ENCODE measurements at places on chromosomes 13 and 19.

DNA sequence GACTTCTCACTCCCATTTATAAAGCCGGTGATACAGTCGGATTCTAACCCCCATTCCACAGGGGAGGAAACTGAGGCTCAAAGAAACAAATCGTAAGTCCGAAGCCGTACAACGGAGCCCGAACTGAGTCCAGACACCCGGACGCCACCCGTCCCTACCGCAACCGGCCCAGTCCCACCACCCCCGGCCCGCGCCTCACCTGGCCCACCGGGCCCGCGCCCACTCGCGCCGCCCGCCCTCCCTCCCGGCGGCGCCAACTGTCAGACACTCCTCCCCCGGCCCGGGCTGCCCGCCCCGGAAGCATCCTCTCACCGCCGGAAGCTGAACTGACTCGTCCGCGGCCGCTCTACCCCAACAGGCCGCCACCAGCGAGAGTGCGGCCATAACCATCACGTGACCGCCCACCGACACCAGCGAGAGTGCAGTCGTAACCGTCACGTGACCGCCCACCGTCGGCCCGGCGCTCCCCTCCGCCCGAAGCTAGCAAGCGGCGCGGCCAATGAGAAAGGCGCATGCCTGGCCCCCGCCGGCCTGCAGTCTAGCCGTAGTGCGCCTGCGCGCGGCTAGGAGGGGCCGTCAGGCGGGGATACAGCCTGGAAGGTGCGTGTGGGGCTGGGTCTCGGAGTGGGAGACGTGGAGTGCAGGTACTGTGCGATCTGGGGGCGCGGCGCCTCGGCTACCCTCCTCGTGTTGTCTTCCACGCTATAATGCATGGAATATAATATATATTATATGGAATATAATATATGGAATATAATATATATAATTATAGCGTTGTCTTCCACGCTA lies at the start of the genes C19orf47 and PLD3:
C19orf47 (minus strand) TSS at position 273 of the 789 bp plus-strand sequence. CDS start 6,540 bp downstream, outside the sequence.
PLD3 (plus strand) TSS at position 571 of the 789 bp plus-strand sequence. CDS start 17,789 bp downstream, outside the sequence.
- DNase-seq, result peak; percentile 99

DNA sequence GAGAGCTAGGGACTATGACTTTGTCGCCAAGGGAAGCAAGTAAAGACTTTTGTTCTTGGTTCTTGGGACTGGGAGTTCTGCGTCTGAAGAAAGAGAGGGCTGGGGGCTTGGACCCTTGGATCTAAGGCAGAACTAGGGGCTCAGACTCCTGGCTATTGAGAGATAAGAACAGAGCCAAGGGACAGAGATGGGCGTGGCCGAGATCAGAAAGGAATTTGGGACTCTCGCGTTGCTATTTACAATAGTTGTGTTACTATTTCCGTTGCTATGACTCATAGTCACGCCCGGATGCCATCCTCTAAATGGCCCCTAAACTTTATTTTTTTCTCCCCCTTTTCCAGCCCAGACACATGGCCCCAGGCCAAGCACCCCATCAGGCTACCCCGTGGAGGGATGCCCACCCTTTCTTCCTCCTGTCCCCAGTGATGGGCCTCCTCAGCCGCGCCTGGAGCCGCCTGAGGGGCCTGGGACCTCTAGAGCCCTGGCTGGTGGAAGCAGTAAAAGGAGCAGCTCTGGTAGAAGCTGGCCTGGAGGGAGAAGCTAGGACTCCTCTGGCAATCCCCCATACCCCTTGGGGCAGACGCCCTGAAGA lies 759 bp downstream of the PPP1R15A start:
- DNase-seq, result peak; percentile 56

DNA sequence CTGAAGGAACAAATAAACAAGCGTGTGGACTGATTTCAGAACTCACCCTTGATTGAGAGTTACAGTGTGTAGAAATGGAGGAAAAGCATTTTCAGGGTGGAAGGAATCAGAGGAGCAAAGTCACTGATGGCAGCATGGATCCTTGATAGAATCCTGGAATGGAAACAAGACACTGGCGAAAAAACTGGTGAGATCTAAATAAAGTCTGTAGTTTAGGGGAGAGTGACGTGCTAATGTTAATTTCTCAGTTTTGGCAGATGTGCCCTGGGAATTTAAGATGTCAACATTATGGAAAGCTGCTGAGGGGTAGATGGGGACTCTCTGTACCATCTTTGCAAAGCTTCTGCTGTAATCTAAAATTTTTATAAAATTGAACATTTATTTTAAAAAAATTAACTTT lies 378.0 kb downstream of the UQCRFS1 start:
- DNase-seq, result no peak

- DNase-seq, result no peak
Observed at GRCh38 chr19:15315101-15315500, 17.2 kb downstream of the BRD4 start.

- no peak for DNase-seq
Observed at GRCh38 chr19:16801600-16802013, 27.6 kb upstream of the SIN3B start.

DNA sequence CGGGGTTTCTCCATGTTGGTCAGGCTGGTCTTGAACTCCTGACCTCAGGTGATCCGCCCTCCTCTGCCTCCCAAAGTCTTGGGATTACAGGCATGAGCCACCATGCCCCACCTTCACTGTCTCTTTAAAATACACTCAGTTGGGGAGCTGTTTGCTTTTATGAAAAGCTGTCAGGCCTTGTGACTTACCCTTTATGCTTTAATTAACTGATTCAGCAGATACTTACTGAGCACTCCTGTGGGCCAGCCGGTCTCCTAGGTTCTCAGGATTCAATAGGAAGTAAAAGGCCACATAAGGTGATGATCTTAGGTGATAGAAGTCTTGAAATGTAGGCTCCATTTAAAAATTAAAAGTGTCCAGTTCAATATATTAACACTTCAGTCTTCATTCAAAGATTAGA lies 7.5 kb downstream of the UBAC2 start:
- DNase-seq, result no peak

DNA sequence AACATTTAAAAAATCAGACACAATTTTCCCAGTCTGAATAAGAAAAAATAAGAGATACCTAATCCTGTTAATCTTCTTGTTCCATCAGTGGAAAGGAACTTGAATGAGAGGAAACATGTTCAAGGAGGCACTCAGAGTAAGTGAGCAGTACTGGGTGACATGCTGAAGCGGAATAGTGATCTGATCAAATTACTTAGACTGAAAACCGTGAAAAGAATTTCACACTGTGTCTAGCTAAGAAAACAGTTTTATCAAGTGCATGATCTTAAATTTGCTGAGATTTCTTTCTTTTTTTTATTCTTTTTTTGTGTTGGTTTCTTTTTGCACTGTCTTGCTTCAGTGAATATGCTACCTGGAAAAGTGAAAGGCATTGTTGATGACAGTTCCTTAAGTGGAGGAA lies 249.5 kb upstream of the SLC10A2 start:
- DNase-seq, result no peak

- no peak for DNase-seq
Observed at GRCh38 chr13:113544071-113544891, 40.3 kb upstream of the TFDP1 start.

DNA sequence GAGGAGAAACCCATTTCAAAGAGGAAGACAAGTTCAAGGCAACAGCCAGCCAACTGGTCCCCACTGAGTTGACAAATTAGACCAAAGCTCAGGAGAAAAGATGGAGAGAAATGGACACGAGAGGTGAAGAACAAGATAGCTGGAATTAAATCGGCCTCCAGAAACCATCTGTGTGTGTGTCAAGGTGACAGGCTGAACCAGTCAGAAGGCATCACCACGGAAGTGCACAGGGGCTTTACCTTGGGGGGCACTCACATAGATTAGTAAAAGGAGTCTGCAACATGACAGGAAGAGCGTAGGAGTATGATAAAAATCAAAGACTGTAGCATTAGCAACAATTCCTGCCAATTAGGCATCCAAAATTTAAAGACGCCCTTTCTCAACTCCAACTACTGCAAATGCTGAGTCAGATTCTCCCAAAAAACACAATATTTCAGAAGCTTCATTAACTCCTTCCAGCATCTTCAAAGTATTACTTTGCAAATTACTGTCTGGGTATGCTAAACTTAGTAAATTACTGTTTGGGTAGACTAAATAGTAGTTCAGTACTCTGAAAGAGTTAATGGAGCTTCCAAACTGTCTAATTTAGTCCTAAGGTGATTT lies 66.2 kb downstream of the FOXO1 start:
- no peak for DNase-seq

GRCh38 chr19:46404753-46405468 lies 8.5 kb downstream of the CCDC8 start:
- DNase-seq, result no peak

DNA sequence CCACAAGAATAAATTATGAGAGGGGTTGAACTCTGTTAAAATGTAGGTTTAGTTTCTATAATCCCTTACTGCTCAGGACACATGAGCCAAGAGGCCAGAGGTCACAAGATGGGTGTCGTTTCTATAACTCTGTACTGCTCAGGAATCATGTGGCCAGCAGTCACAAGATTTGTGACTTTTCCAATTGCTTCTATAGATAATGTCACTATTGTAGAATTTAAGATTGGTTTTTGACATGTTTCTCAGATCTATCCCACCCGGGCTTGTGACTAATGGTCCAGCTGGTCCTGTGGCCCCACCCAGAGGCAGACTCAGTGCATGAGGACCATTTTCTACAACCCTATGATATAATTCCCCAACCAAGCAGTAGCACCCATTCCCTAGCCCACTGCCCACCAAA lies 662.0 kb upstream of the KLF12 start:
- DNase-seq, result no peak

GRCh38 chr19:9986787-9987281 lies 23.5 kb downstream of the COL5A3 start:
- DNase-seq, result no peak

GRCh38 chr13:73136776-73137175 lies 78.0 kb downstream of the KLF5 start:
- DNase-seq, result no peak

GRCh38 chr13:69565334-69565733 lies 542.3 kb upstream of the ATXN8OS start:
- no peak for DNase-seq

DNA sequence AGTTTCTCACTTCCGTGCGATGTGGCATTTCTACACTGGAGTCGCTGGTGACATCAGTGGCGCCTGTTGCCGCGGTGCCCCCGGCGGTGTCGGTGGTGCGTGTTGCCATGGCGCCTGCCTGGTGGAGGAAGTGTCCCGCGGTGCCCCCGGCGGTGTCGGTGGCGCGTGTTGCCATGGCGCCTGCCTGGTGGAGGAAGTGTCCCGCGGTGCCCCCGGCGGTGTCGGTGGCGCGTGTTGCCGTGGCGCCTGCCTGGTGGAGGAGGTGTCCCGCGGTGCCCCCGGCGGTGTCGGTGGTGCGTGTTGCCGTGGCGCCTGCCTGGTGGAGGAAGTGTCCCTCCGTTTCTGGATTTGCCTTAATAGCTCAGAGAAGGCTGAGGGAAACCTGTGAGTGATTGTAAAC lies 127.6 kb downstream of the KDM4B start:
- DNase-seq, result no peak

DNA sequence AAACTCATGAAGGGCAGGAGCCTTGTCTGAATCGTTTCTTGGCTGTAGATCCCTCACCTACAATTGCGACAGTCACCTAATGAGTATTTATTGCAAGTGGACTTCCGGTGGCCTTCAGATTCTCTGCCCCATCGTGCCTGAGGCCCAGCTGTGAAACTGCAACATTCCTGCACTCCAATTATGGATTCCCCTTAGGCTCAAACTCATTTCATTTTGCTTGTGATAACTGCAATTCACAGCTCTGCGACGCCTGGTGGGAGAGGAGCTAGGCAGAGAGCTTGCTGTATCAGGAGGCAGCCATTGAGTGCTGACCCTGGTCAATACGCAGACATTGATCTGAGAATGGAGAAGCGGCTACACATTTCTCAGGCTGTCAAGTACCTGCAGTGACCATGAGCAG lies 59.0 kb downstream of the CCDC70 start:
- DNase-seq, result no peak

- DNase-seq, result no peak
Observed at GRCh38 chr19:55098716-55099556, 18.5 kb downstream of the PPP1R12C start.

GRCh38 chr13:50677258-50677657 lies 166.2 kb downstream of the DLEU7 start:
- no peak for DNase-seq

GRCh38 chr19:33821871-33822270 lies 25.2 kb downstream of the KCTD15 start:
- DNase-seq, result no peak

- DNase-seq, result no peak
Observed at GRCh38 chr19:38412961-38413360, 10.1 kb downstream of the FAM98C start.

DNA sequence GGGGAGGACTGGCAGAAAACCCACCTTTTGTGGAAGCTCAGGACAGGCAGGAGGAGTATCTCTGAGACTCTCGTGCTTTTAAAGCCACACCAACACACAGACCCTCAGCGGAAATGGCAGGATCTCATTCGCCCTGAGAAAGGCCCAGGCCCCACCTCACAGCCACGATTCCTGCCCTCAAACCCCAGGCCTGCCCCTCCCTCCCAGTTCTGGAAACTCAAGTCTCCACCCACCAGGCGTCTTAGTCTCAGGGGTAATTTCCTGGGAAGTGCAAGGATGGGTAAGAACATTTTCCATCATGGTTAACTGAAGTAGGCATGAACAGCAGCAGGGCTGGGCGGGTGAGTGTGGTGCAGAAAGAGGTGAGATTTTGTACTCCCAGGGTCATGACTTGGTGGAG lies 8.0 kb upstream of the PDE4C start:
- no peak for DNase-seq

- DNase-seq, result no peak
Observed at GRCh38 chr13:39282400-39282972, 244.2 kb downstream of the NHLRC3 start.

GRCh38 chr19:58328999-58329398 lies 2.2 kb downstream of the ZSCAN22 start:
- no peak for DNase-seq

GRCh38 chr19:46311444-46311843 lies 14.6 kb downstream of the HIF3A start:
- DNase-seq, result no peak

GRCh38 chr19:52943134-52943883 lies 19.4 kb downstream of the ZNF816 start:
- no peak for DNase-seq

GRCh38 chr13:50810468-50810867 lies 33.0 kb downstream of the DLEU7 start:
- no peak for DNase-seq

DNA sequence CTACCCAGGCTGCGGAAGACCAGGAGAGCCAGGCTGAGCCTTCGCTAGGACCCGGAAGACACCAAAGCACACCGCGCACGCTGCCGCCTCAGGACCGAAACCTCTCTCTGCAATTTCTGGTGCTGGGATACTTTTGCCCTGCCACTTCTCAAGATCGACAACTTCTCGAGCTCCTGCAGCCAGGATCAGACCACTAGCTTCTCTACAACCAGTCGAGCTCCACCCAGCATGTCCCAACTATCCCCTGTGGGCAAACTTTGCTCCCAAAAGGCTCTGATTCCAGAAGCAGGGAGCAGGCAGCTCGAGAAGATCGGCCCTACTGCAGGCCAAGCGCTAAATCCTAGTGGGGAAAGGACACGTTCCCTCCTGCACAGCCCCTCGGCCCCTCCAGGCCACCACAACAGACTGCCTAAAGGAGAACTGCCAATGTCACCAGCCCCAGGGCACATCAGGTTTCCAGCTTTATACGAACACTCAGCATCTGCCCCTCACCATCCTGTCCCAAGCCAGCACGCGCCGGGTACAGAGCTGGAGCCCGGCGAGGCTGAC lies 979 bp downstream of the AKAP8 start:
- peak; percentile 36 for DNase-seq

- DNase-seq, result no peak
Observed at GRCh38 chr19:28289295-28290063, 923.5 kb downstream of the UQCRFS1 start.

- no peak for DNase-seq
Observed at GRCh38 chr19:39483141-39483540, 2.5 kb downstream of the TIMM50 start.
